ACHN (cell line): ENCODE measurements at places on chromosomes 12 and 14.

- DNase-seq: no peak
Measured at GRCh38 chr14:102333390-102333789, 13.8 kb downstream of the ZNF839 start.

- DNase-seq: peak; percentile 45
Measured at GRCh38 chr14:75422169-75422568, 5.7 kb upstream of the JDP2 start.

DNA sequence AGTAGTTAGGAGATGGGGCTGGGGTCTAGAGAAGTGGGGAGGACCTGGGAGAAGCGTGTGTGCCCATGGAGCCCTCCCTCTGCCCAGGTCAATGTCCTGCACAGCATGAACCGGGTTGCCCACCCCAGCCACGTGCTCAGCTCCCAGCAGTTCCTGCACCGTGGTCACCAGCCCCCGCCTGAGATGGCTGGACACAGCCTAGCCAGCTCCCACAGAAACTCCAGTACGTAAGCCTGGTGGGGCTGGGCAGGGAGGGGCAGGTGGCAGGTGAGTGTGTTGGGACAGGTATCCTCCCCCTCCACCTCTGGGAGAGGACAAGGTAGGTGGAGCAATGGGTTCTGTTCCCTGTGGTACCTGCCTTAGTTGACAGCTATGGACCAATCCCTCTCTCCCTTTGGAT lies 20.7 kb downstream of the CLSTN3 start:
- no peak for DNase-seq

DNA sequence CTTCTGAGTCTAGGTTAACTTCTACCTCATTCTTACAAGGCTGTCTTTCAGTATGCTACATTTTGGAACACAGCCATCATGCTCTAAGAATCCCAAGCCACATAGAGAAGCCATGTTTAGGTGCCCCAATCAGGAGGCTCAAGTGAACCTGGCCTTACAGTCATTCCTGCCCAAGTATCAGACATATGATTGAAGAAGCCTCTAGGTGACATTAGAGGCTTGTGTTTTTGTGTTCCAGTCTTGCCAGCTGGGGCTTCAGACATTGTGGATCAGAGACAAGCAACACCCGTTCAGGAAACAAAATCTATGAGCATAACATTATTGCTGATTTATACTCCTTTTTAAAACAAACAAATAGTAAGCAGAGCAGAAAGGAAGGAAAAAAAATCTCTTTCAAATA lies 8.1 kb upstream of the SLC16A7 start:
- DNase-seq: no peak

- peak; percentile 60 for DNase-seq
Measured at GRCh38 chr12:16189849-16190248, 87.6 kb downstream of the SLC15A5 start.

DNA sequence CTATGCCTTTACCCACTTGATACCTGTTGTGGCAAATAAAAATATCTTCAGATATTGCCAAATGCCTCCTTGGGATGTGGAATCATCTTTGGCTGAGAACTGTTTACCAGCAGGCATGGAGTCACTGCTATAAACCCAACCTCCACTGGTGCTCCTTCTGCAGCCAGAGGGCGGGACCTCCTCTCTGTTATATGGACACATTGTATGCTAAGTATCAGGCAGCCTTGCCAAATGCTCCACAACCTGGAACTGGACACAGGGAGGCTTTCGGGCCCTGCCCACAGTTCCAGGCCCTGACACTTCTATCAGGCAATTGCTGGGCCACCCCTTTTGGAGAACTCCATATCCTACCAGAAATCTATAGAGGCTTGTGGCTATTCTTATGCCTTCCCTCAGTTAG lies 201.0 kb downstream of the TMX1 start:
- DNase-seq: peak; percentile 22
